ENCODE measurements at places on chromosomes 5 and 9. TPM values are rescaled to one million over a fixed set of nuclear protein-coding genes. Genes with fewer than 3 reads are reported as not detected.

Gene DNAJC25
- 4.2 TPM for total RNA-seq

Gene SLC46A2
- not detected for total RNA-seq

Gene PCDHGB3
- 0.26 TPM for total RNA-seq

Gene TNFSF8
- 55.3 TPM for total RNA-seq

Gene CCDC180
- total RNA-seq = 3.6 TPM

Gene PDCD1LG2
- total RNA-seq = 0.55 TPM

Gene TOR2A
- total RNA-seq = 29.1 TPM

Gene CDX1
- not detected for total RNA-seq

Gene TAS2R1
- not detected for total RNA-seq

Gene PCDHA9
- not detected for total RNA-seq

Gene PLPP7
- total RNA-seq = 0.21 TPM

Gene MYOZ3
- not detected for total RNA-seq

Gene GHR
- total RNA-seq = not detected

Gene RGS7BP
- total RNA-seq = not detected

Data from activated CD8-positive, alpha-beta T cell treated with anti-CD3 and anti-CD28 coated beads, Interleukin-2, amount 10 ng/mL, durations not matched to agents 7 days and 5 days (primary cell).